ENCODE measurements at places on chromosomes 13 and 19. TPM values are rescaled to one million over a fixed set of nuclear protein-coding genes. Genes with fewer than 3 reads are reported as not detected.

- no peak for DNase-seq
Observed at GRCh38 chr19:55453511-55454260, 7.8 kb downstream of the ISOC2 start.

- no peak for DNase-seq
Observed at GRCh38 chr19:47438793-47439220, 19.5 kb upstream of the MEIS3 start.

FLT1 gene
- total RNA-seq: 34.9 TPM

ZNF607 gene
- 7.1 TPM for total RNA-seq

OR7C1 gene
- not detected for total RNA-seq

KLK14 gene
- total RNA-seq: not detected

- DNase-seq: peak; percentile 98
Observed at GRCh38 chr19:37370880-37371661, at the start of gene ZNF527. TSS of gene ZNF527 (plus strand) at chr19:37371099. CDS start at chr19:37374199, 3,100 bp downstream.

- DNase-seq: no peak
Observed at GRCh38 chr19:8141726-8142512, 7.5 kb downstream of the FBN3 start.

GRCh38 chr13:48646791-48647190 is 6.9 kb upstream of the CYSLTR2 start:
- DNase-seq: no peak

- no peak for DNase-seq
Observed at GRCh38 chr13:90362707-90363106, 984.8 kb upstream of the MIR17HG start.
